ENCODE measurements at places on chromosomes 13 and 19. TPM values are rescaled to one million over a fixed set of nuclear protein-coding genes. Genes with fewer than 3 reads are reported as not detected.

FGF9 gene
- total RNA-seq: not detected

TNFSF13B gene
- 0.61 TPM for total RNA-seq

S1PR5 gene
- total RNA-seq: not detected

FREM2 gene
- not detected for total RNA-seq

NCR1 gene
- 0.65 TPM for total RNA-seq

HIPK4 gene
- total RNA-seq: under 0.01 TPM

TMEM145 gene
- not detected for total RNA-seq

SPTBN4 gene
- total RNA-seq: under 0.01 TPM

C19orf25 gene
- total RNA-seq: 15.3 TPM

KLK7 gene
- total RNA-seq: not detected

AP1M2 gene
- not detected for total RNA-seq

POSTN gene
- 4.4 TPM for total RNA-seq

WDR88 gene
- total RNA-seq: not detected

JOSD2 gene
- total RNA-seq: 22.1 TPM

SYNGR4 gene
- not detected for total RNA-seq

FOSB gene
- 0.32 TPM for total RNA-seq

APOC1 gene
- total RNA-seq: 0.91 TPM

BTBD2 gene
- total RNA-seq: 36.7 TPM

SIGLEC11 gene
- not detected for total RNA-seq

BRCA2 gene
- 9.4 TPM for total RNA-seq

SLC6A16 gene
- total RNA-seq: 0.15 TPM
